Muscle of leg (tissue), 16 donors: ENCODE measurements at places on chromosomes 2 and 18. TPM values are rescaled to one million over a fixed set of nuclear protein-coding genes. Genes with fewer than 3 reads are reported as not detected.

FHOD3 gene
- polyA plus RNA-seq: 31.3 TPM

HTRA2 gene
- 30.9 TPM for polyA plus RNA-seq

GRCh38 chr2:218202266-218202665 lies 14.7 kb upstream of the ARPC2 start:
- no peak for DNase-seq

SERPINB4 gene
- not detected for polyA plus RNA-seq

SERPINB8 gene
- 1.5 TPM for polyA plus RNA-seq

SH3RF3 gene
- polyA plus RNA-seq: 4.1 TPM

SERPINB10 gene
- 0.05 TPM for polyA plus RNA-seq
